ENCODE measurements at places on chromosomes 16 and 17. TPM values are rescaled to one million over a fixed set of nuclear protein-coding genes. Genes with fewer than 3 reads are reported as not detected.

- peak; percentile 38 for DNase-seq
Observed at GRCh38 chr16:86578611-86579267, 390 bp downstream of the FOXL1 start.

DNA sequence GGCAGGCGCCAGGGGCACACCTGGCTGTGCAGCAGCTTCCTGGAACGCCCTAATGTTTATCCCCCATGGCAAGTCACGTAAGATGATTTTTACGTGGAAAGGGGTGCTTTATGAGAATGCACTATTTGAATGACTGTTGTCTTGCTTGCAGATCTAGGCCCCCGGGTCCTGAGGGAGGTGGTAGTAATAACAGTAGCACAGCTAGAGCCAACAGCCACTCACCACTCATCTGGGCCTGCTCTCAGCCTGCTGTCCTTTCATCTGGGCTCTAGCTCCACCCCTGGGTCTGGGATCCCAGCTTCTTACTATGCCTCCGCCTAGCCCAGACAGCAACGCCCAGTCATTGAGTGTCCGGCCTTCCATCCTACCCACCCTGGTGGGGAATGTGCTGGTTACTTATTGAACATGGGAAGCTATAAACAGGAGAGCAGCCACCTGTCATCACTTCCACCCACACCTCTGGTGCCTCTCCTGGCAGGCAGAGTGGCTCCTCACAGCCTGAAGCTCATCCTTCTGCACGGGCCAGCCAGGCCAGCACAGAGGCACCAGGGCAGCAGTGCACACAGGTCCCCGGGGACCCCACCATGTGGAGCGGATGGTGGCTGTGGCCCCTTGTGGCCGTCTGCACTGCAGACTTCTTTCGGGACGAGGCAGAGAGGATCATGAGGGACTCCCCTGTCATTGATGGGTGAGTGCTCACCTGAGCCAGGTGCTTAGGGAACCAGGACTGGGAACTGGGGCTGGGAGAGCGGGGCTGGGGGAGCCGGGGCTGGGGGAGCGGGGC, 16.6 kb downstream of the DPEP1 start:
- no peak for DNase-seq

- DNase-seq = peak; percentile 69
Observed at GRCh38 chr16:89216315-89217137, 977 bp upstream of the ZNF778 start.

- DNase-seq = no peak
Observed at GRCh38 chr17:41781404-41782110, 5.0 kb downstream of the JUP start.

DNA sequence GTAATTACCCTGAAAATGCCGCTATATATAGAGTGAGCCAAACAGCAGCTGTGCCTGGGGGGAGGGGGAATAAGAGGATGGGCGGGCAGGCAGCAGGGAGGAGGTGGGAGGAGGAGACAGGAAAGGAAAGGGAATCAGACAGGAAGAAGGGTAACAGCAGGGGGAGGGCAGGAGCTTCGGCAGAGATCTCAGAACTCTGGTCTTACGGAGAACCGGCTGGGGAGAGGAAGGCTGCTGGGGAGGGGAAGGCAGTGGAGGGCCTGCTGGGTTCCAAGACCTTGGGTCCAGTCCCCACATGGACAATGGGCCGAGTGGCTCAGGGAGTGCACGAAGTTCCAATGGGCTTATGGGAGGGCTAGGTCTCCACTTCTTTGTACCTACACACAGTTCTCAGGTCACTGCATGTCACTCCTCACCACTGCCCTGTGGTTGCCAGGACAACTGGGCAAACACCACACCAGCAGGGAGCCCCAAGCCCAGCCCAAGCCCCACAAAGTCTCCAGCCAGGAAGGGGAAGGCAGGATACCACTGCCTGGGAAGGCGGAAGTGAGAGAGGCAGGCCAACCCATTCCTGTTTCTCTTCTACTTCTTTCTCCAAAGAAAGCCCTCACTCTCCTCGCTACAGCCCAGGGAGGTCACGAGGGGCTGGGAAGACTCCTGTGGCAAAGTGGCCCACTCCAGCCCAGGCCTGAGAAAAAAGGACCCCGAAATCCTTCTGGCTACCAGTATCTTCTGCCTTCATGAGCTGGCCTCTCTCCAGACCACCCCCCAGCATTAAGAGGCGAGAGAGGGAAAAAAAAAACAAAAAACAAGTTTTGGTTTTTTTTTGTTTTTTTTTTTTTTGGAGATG, 25.3 kb downstream of the G6PC3 start:
- DNase-seq = peak; percentile 81

DNA sequence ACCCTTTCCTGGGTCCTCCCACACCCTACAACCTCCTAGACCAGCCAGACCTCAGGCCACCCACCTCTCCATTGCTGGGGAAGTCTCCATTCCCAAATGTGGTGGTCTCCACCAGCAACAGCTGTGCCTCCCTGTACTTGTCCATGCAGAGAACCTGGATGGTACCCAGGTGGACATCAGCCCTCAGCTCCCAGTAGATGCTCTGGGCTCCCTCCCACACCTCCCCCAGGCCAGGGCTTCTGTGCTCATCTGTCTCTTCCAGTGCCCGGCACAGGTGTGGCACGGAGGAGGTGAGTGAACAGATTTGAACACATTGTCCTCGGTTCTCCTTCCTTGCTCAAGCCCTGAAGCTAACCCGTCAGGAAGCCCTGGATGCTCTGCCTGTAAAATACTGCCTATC, 34.6 kb downstream of the LGALS9 start:
- no peak for DNase-seq

- no peak for DNase-seq
Observed at GRCh38 chr16:12314653-12315185, 338.2 kb downstream of the SNX29 start.

Gene WNK4
- total RNA-seq = under 0.01 TPM

All from bronchial epithelial cell (primary cell).